Daoy (cell line): ENCODE measurements at places on chromosomes 2 and 18. TPM values are rescaled to one million over a fixed set of nuclear protein-coding genes. Genes with fewer than 3 reads are reported as not detected.

ICOS gene
- not detected in 2 replicates for total RNA-seq

CNNM3 gene
- total RNA-seq: 5.1 and 5.5 TPM in 2 replicates

DLGAP1 gene
- 0.27 and 2.9 TPM in 2 replicates for total RNA-seq

CERKL gene
- total RNA-seq: 0.29 TPM in 1 of 2 replicates, not detected in the other

SRD5A2 gene
- not detected in 2 replicates for total RNA-seq

NEU4 gene
- total RNA-seq: not detected in 2 replicates

GRCh38 chr2:23445450-23445868 lies 60.5 kb downstream of the KLHL29 start:
- peak; percentile 70 for DNase-seq

GRCh38 chr2:215712219-215712868 lies 276.5 kb upstream of the FN1 start:
- peak; percentile 53 for DNase-seq

DNA sequence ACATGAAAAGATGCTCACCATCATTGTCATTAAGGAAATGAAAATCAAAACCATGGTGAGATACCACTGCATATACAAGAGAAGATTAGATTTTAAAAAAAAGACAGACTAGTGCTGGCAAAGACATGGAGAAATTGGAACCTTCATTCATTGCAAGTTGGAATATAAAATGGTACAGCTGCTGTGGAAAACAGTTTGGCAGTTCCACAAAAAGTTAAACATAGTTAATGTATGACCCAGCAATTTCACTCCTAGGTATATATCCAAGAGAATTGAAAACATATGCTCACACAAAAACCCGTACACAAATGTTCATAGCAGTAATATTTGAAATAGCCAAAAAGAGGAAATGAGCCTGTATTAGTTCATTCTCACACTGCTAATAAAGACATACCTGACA lies 33.7 kb upstream of the MBOAT2 start:
- no peak for DNase-seq

GRCh38 chr2:7043690-7044089 lies 126.5 kb downstream of the RNF144A start:
- no peak for DNase-seq

DNA sequence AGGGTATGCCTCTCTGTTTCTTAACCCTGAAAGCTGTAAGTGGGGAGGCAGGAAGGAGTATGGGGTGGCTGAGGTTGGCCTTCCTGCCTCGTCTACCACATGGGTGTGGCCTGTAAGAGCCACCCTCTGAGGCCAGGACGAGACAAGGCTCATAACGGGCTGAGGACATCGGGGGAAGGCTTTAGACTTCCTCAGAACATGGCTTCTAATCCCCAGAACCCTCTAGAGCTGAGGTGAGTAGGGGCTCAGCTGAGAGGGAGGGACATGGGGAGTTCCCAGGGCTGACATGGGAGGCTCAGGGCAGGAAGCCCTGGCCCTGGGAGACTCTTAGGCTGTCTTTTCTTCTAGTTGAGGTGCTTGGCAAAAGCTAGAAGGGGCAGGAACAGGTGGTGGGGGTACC lies 36.7 kb downstream of the EMX1 start:
- DNase-seq: no peak

DNA sequence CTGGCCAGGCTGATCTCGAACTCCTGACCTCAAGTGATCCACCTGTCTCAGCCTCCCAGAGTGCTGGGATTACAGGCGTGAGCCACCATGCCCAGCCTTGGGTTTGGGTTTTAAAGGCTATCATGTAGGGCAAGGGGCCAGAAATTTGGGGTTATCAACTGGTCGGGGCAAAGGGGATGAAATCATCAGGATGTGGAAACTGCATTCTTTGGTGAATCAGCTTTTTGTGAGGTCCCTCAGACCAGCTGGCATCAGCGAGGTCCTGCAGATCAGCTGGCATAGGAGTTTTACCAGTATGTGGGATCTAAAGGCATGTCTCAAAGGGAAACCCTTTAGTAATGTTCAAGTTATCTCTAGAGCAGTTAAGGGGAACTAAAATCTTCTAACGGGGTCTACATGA lies 6.4 kb upstream of the GEMIN6 start:
- DNase-seq: peak; percentile 56

DNA sequence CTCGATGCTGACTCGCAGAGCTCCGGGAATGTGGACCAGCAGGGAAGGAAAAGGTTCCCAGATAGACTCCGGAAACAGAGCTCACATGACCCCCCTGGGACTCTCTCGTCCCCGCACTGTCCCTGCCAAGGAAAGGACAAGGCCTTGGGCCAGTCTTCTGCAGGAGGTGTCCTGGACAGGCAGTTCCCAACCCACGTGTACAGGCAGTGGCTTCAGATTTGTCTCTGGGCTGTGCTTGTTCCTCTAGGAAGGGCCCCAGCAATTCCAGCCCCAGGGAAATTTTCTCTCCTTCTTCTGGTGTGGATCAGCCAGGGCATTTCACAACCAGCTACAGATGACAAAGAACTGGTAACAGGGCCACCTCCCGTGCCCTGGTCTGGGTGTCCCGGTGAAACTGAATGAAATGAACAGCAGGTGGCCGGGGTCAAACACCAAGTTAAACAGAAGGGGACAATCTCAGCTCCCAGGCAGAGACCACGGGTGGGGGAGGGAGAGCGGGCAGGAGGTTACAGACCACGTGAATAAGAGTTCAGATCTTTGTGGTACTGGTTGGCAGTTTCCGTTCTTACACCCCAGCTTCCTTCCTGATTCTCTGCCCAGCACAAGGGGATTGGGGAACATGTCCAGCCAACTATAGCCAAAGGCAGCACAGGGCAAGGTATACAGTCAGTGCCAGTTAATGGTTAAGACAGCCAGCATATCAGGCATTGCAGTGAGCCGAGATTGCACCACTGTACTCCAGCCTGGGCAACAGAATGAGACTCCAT lies 52.2 kb upstream of the CAB39 start:
- DNase-seq: no peak

- DNase-seq: no peak
These were observed 125.8 kb upstream of the COPS8 start for GRCh38 chr2:236959876-236960275.
